NCI-H2081 treated with DMSO at 0.1 percent for 48 hours (cell line): ENCODE measurements at places on chromosomes 2 and 18.

DNA sequence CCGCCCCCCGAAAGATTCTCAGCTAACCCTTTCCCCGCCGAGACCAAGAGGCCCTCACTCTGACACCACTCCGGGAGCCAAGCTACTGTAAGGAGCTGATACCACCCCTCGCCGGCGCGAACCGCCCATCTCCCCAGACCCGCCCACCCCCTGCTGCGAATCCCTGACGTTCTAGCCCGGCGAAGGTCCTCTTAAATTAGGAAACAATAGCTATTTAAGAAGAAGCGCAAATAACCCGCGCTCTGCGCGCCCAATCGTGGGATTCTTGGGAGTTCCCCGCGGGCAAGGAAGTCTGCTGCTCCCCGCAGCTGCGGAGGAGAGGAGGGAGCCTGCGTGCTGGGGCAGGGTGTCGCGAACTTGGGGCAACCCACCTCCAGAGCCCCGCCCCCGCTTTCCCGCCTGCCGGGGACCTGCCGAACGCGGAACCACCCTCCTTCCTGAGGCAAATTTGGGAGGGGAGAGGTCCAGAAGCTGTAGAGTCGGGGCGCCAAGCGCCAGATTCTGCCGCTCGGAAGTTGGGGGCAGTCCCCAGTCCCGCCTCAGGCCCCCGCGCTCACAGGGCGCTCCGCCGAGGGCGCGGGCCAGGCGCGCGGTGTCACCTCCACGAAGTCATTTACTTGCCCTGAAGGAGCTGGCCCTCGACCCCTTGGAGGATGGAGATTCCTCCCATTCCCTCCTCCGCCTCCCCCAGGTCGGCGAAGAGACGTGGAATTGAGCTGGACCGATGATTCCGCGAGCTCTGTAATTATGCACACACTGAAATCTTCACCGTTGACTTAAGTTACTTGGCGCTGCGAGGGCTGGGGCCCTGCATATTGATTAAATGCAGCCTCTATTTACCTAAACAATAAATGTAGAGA is 8.4 kb upstream of the SP9 start:
- DNase-seq = no peak

DNA sequence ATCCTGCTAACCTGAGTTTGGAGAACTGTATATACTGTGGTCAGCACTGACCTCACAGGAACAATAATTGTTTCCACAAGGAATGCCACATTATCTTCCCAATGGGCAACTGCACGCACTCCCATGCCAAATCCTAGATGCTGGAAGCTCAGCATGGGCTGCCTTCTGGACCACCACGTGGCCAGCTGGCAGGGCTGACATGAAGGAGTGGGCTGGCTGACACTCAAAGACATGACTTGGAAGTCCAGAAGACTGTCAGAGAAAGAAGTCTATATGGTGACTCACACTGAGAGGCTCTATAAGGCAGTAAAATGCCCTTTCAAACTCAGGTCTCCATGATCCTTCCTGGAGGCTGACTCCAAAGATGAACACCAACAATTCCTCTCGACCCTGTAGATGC is 98.4 kb upstream of the RNF152 start:
- DNase-seq = no peak

GRCh38 chr2:118786746-118787145 is 60.7 kb downstream of the EN1 start:
- no peak for DNase-seq

- no peak for DNase-seq
These were observed 10.0 kb downstream of the TCF4 start for GRCh38 chr18:55577812-55578539.

GRCh38 chr18:58143386-58143785 is 99.4 kb downstream of the NEDD4L start:
- no peak for DNase-seq

GRCh38 chr2:163592954-163593622 is 142.7 kb downstream of the FIGN start:
- no peak for DNase-seq

GRCh38 chr18:45227001-45227742 is 388.1 kb upstream of the SLC14A2 start:
- DNase-seq = no peak

GRCh38 chr2:136310797-136311603 is 193.1 kb upstream of the CXCR4 start:
- DNase-seq = no peak

DNA sequence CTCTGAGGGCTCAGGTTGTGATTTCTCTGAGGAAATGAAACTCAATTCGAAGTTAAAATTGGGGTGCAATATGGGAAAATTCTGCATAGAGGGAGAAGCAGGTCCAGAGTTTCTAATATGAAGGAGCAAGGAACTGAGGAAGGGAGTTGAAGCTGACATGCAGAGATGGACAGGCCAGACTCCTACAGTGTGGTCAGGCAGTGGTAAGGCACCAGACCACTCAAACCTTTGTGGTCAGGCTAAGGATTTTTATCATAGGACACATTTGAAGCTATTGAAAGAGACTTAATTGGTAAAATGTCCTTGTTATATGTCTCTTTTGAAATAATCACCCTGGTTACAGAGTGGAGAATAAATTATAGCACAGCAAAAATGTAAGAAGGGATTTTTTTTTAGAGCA is 1074.8 kb upstream of the CDH2 start:
- DNase-seq = no peak

GRCh38 chr2:235343869-235344268 is 150.0 kb upstream of the AGAP1 start:
- no peak for DNase-seq

GRCh38 chr2:172456002-172456401 is 28.6 kb downstream of the ITGA6 start:
- DNase-seq = no peak

DNA sequence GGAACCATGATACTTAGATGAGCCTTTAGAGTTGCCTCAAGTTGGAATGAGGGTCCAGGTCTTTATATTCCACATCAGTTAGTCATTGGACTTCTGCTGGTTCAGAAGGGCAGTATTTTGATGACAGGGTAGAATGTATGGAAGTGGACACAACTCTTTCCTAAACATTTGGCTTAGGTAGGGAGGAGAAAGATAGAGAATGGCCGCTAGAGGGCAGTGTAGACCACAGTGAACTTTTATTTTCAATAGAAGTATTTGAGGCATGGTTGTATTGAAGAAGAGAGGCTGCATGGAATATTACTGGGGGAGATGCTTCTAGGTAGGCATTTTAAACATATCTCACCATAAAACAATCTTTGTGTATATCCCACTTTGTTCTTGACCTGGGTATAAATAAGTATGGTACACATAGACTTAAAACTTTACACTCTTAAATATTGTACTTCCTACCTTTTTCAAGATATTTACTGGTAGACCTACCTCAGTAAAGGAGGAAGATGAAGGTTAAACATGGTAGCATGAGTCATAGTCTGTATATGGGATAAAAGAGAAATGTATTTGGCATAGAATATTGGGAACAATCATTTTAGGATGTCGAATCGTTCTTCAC is 497.6 kb upstream of the FAM98A start:
- no peak for DNase-seq

- DNase-seq = no peak
These were observed 16.2 kb downstream of the CCBE1 start for GRCh38 chr18:59681051-59681450.

- DNase-seq = no peak
These were observed 560.0 kb downstream of the CCDC85A start for GRCh38 chr2:56743807-56744206.

- DNase-seq = no peak
These were observed 139.6 kb downstream of the TTC32 start for GRCh38 chr2:19762142-19762541.

DNA sequence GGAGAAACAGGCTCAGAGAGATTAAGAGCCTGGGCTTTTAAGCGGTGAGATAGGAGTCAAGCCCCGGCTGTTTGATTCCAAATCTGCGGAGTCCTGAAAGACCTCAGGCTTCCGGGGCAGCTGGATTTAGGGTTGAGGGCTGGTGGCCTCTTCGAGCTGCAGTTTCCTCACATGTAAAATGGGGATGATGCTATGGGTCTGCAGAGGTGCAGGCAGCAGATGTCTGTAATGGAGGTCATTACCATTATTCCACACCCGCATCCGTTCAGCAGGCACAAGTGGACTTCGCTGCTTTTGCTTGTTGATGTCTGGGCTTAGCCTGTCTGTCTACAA is 175.6 kb upstream of the HS6ST1 start:
- DNase-seq = no peak

- no peak for DNase-seq
These were observed 15.8 kb downstream of the PTPN18 start for GRCh38 chr2:130371723-130372054.

- DNase-seq = no peak
These were observed 43.4 kb upstream of the ANKRD62 start for GRCh38 chr18:12049978-12050811.

GRCh38 chr18:45755934-45756333 is 32.0 kb downstream of the SLC14A1 start:
- DNase-seq = no peak

GRCh38 chr18:2939317-2939716 is 73.6 kb downstream of the LPIN2 start:
- DNase-seq = no peak

GRCh38 chr2:1415501-1415900 is 2.2 kb downstream of the TPO start:
- no peak for DNase-seq

- DNase-seq = no peak
These were observed 816 bp downstream of the CDH2 start for GRCh38 chr18:28175930-28176697.

GRCh38 chr2:6793913-6794312 is 71.8 kb downstream of the CMPK2 start:
- DNase-seq = no peak

DNA sequence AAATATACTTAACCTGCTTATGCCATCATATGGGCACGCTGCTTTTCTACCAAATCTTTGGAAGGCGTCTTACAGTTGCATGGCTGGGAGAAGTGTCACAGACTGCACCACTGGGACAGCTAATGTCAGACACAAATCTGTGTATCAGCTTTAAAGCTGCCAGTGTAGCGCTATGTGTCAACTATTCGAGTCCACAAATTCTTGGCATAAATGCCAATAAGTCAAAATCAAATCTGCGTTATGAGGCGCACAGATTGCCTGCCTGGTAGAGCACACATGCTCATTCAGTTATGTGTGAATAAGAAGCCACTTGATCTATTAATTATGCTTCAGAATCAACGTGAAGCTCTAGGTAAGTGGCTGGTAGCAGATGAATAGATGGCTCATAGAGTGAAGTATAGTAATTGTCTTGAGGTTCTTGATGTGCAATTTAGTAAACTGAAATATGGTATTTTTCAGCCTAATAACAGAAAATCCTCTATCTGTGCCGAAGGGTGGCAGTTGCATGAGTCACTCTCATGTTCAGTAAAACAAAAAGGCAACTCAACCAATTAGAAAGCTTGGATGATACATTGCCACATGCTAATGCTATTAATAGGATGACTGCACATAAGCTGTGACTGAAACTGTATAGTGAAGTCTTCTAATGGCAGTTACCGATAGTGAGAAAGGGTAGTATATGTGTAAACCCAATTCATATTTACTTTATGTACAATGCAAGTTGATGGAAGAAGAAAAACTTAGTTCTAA is 52.0 kb downstream of the DCC start:
- DNase-seq = no peak

DNA sequence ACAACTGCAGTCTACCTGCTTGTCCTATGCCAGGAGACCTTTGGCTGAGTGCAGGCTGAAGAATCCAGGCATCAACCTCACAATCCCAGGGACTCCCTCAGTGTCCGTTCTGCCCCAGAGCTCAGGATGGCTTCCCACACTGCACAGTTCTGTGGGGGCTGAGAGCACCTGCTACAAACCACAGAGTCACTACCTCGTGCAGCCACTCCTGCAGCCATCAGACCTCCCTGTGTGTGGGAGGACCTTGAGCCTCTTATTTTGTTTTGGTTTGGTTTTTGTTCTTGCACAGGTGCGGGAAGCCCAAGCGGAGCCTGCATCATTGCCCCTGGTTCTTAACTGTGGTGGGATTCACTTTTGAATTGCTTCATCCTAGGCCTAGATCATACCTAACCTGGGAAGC is 31.0 kb downstream of the NAT8 start:
- DNase-seq = no peak

DNA sequence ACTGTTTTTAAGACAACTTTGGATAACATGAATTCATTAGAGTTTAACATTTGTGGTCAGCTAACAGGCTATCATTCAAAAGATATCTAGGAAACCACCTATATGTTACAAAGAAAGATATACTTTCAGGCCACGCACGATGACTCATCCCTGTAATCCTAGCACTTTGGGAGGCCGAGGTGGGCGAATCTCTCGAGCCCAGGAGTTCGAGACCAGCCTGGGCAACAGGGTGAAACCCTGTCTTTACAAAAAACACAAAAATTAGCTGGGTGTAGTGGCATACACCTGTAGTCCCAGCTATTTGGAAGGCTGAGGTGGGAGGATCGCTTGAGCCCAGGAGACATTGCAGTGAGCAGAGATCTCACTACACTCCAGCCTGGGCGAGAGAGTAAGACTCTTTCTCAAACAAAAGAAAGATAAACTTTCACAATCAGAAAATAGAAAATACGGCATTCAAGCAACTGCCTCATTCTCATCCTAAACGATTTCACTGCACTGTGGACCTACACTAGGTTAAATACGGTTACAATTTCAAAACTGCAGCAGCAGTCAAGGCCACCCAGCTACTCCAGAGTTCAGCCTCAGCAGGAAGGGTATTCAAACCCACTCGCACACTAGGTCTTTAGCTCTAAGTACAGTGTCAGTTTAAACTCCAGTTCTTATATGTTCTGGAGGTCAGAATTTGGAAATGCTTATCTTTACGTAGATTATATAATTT is 250.0 kb upstream of the SLC39A10 start:
- DNase-seq = no peak

- no peak for DNase-seq
These were observed 22.1 kb upstream of the CTDP1 start for GRCh38 chr18:79657342-79657996.

DNA sequence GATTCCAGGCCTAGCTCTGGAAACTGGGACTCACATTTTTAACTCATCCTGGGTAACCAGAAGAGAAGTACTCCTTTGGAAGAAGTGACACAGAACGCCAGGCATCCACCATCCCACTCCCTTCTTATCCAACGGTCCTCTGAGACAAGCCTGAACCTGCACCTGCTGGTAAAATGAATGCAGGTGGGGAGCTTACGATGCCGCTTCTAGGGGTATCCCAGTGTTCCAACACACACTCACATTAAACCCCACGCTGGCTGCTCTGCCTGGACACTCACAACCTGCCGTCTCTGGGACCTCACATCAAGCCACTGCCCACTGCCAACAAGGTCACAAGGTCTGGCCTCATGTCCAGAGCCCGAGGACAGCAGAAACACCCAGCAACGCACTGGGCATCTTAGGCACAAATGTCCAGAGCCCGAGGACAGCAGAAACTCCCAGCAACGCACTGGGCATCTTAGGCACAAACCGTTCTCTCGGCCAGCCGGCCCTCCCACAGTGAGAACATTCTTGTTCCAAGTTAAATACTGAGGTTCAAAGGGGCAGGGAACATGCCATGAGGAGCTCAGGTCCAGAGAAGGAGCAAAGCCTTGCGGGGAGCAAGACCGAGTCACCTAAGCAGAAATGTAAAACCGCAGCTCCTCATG is 9.9 kb downstream of the SLC66A2 start:
- no peak for DNase-seq

DNA sequence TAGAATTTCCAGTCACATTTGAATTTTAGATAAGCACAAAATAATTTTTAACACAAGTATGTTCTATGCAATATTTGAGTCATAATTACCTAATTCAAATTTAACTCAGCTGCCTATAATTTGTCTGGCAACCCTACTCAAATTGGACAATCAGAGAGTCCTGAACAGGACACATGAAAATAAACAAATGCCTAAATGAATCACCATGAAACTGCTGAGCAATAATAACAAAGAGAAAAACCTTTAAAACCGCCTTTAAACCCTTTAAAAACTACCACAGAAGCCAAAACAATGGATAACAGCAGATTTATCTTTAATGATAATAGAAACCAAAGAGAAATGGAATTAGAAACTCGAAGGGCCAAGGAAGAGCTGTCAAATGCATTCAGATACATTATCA is 39.5 kb downstream of the ARL4C start:
- DNase-seq = no peak
